H9 (cell line): ENCODE measurements at places on chromosomes 7 and 10.

DNA sequence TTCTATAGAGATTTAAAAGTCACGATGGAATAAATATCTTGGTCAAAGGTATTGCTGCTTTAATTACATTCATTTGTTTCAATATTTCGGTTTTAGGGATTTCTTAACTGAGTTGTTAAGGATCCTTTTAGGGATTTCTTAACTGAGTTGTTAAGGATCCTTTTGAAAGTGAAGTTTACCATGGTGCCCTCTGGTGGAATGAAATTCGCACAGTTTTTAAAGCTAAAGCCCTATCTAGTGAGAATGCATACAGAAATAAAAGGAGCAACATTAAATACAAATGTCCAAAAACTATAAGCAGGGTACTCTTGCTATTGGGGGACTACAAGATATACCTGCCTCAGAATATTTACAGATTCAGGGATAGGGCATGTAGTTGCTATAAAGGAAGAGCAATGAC lies 193.7 kb downstream of the RNLS start:
- DNase-seq = no peak

DNA sequence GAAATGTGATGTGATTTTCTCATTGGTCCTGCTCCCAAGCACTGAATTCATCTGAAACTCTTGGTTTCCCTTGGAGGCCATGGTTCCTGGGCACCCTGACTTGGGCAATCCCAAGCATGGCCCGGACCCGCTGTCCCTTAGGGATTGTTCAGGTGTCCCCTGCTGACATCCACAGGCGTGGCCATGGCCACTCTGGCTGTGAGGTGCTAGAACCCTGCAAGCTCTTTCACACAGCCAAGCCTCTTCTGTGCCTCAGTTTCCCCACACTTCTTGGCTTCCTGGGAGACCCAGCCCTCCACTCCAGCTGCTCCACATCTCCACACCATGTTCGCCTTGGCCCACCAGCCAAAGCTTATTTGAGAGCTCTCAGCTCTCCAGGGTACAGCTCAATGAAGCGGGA lies 12.0 kb upstream of the AZGP1 start:
- no peak for DNase-seq

GRCh38 chr7:98289333-98289875 lies 7.9 kb downstream of the BRI3 start:
- no peak for DNase-seq

DNA sequence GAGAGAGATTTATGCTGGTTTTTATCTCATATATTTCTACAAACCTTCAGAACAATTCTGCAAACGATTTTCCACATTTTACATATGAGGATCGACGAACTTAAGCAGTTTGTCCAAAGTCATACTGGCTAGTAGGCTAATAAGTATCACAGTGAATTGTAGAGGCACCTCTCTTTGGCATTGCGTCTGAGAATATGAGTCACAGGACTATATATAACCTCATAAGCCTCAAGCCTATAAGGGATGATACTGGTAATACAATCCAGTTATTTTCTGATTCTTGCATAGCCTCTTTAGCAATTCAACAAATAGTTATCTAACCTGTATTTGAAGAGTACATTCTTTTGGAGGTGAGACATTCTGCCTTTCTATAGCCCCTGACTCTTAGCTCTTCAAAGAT lies 129.8 kb downstream of the GPR158 start:
- DNase-seq = no peak

DNA sequence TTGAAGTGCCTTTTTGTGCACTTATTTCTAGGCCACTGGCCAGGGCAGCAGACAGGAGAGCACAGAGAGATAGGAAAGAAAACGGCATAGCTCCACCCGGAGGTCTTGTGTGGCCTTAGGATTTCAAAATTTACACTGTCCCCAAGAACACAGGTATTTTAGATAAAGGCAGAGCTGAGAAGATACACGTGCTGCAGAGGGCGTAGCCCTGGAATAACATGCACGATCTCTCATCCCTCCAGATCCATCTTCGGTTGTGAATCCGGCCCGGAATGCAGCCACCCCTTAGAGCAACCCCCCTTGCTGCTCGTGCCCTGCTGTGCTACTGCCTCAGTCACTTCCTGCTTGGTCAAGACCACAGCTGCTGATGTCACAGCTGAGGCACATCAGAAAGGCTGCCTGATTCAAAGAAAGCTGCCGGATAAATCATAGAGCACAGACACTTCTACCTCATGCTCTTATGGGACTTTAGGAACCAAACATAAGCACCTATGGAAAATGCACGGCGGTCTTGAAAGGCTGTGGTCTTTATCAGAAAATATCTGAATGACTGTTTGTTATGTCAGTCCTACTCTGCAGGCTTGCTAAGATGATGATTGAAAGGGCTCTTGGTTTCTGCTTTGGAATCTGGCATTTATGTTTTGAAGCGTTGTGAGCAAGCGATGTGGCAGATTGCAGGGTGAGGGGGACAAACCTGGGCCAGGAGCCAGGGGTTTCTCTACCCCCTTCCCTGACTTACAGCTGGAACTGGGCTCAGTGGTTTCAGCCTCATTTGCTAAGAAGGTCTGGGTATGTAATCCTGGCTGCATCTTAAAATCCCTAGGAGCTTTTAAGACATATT lies 152.0 kb downstream of the SVIL start:
- DNase-seq = peak; percentile 74

GRCh38 chr7:139566736-139567646 lies 43.5 kb downstream of the CLEC2L start:
- DNase-seq = no peak

DNA sequence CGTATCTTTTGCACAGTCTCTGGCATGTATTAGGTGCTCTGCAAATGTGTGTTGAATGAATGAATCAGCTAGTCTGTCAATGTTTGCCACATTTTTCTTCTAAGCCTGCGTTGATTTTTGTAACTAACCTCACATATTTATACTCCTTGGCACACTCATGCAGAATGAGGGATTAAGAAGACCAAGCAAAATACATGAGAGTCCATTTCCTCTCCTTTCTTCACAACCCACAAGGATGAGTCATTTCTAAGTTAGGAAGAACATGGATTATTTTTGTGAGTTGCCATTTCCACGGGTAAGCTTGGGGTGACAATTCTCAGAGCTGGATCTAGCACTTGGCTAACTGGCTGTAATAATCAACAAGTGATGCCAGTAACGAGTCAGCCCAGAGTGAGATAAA lies 158.8 kb downstream of the TWIST1 start:
- no peak for DNase-seq

DNA sequence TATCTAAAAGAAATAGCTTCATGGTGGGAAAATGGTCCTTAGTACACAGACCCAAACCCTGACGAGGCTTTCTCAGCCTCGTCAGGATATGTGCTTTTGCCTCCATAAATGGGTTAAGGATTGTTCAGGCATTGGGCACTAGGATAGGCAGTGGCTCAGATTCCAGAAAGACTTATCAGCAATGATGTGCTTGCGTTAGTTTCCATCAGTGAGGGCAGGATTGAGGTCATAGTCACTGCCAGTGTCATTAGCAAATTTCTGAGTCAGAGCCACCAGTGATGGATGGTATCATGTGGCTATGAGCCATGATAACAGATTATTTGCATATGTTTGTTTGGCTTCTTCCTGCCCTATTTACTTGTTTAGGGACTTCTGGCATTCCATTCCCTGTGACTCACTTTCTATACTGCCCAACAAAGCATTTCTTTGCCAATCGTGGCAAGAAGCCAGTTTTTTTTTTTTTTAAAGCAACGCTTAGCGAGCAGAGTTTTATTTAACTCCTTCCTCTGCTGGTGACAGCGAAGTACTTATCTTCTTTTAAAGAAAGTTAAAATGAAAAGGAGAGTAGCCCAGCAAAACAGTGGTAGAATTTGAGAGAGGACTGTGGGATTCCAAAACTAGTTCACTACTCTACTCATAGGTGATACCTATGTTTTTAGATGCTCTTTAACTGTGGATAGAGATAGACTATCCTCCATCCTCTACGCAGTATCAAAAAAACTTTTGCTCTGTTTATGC lies 44.4 kb downstream of the MYPN start:
- peak; percentile 77 for DNase-seq

DNA sequence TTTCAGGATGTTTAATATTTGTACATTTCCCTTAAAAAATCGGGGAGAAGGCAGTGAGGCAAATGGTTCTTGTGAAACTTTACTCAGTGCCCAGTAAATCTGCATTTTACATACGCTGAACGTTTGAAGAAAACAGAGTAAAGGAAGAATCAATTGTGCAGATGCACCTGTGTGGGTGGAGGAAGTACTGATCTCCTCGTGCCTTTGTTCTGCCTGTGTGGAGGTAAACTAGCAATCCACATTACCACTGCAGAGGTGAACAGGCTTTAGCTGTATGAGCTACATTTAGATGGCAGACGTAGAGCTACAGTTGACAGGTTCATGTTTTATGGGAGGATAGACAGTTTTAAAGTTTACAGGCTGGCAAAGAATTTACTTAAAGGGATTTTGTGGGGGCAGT lies 62.7 kb upstream of the VIPR2 start:
- no peak for DNase-seq

DNA sequence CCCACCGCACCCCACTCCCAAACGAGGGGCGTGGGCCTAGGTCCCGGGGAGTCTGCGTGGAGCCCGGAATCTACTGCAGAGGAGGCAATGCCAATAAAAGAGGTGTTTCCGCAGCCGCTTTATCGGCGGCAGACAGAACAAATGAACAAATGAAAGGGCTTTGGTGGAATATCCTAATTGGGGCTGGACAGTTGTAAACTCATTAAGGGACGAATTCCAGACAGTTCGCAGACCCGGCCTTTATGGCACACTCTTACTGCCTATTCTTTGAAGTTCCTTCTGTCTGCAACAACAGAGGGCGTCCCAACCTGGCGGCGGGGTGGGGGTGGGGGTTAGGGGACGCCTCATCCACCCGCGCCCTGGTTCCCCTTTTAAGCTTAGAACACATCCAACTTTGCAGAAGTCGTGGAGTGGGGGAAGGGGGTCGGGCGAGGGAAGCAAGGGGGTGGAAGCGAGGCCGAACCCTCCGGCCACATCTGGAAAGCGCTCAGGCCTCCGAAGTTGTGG lies 4.1 kb downstream of the HOXA9 start:
- no peak for DNase-seq

DNA sequence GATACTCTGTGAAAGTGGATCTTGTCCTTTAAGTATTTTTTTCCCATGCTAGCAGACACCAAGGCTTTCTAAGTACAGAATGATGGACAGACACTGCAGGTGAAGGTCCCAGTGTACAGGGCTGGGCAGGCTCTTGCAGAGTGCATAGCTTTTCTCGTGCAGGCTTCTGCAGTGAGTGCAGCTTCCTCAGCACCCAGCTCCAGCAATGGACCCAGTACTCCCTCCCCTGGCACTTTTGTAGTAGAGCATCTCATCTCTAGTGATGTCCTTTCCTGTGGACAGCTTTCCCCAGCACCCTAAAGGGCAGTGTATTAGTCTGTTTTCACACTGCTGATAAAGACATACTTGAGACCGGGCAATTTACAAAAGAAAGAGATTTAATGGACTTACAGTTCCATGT lies 104.3 kb downstream of the CUL2 start:
- peak; percentile 60 for DNase-seq

- DNase-seq = no peak
Observed at GRCh38 chr7:108374899-108375298, 81.3 kb downstream of the NRCAM start.

DNA sequence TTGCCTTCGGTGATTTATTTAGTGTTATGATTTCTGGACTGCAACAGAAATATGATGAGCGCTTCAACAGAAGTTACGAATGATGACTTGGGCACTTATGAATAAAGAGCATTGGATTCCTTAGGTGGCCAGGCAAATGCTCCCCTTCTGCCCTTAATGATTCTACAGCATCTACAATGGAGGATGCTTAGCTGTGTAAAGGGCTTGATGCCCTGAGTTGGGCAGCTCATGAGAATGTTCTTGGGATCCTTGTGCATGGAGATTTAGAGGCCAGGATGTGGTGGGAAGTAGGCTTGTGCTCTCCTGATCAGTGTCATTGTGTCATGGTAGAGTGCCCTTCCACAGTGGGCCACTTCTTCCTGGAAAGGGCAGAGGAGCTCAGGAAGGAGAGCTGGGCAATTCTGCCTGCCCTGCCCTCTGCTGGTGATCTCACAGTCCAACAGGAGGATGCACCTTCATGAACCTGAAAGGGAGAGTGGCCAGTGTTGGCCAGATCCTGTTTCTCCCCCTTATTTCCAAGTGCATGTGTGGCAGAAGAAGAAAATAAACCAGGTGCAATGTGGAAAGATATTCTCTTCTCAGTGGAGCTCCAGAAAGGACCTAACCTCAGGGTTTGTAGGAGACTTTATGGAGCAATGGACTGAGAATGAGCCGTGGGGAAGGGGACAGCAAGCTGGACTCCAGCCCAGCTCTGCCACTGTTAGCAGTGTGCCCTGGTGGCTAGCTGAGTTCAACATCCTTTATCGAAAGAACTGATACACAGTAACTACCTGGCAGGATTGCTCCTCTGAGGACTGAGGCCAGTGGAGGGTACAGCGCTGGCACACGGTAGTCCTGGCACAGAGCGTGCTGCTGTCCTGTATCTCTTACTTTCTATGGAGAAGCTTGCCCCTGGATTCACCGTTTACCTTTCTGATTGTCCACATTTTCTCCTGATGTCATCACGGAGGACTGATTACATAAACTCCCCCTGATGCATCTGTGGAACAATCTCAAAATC lies 182.9 kb downstream of the BMPER start:
- peak; percentile 79 for DNase-seq

GRCh38 chr7:37277513-37277912 lies 171.2 kb downstream of the ELMO1 start:
- no peak for DNase-seq

GRCh38 chr10:126838316-126838715 lies 66.9 kb upstream of the DOCK1 start:
- no peak for DNase-seq

DNA sequence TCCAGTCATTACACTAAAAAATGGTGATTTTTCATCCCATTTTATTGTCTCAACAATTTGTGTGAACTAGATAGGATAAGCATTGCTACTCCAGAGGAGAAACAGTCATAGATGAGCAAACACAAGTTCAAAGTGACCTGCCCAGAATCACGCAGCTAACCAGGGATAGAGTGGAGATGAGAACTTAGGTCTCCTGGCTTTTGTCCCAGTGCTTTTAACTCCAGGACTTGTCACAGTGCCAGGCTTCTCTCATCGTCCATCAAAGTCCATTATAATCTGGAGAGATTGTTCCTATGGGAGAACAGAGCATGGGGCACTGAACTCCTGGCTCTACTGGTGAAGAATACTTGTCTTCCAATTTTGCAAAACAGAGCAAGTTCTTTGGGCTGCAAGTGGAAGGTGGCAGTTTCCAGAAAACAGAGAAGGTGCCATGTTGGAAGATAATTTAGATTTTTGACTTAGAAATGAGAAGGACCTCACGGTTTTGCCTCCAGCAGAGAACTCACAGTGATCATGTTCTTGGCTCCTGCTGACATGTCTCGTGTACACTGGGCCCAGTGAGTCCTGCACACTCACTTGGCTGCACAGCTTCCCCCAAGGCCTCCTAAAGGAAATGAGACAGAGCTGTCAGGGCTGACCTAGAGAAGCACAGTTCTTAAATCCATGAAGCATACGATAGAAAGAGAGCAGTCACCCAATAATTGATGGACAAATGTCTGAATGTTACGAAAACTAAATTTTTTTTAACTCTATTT lies 322.9 kb upstream of the NRP1 start:
- DNase-seq = no peak

- DNase-seq = no peak
Observed at GRCh38 chr10:73439605-73440312, 6.4 kb upstream of the MSS51 start.

- DNase-seq = no peak
Observed at GRCh38 chr7:3585826-3586225, 284.8 kb downstream of the SDK1 start.

GRCh38 chr7:28136420-28136819 lies 44.2 kb downstream of the JAZF1 start:
- DNase-seq = no peak
